Stimulated activated CD4-positive, alpha-beta T cell treated with anti-CD3 and anti-CD28 coated beads, Interleukin-12 subunit alpha, Interleukin-12 subunit beta, amount 100 ng/mL, for 24 hours (primary cell): ENCODE measurements at places on chromosomes 7 and 10.

DNA sequence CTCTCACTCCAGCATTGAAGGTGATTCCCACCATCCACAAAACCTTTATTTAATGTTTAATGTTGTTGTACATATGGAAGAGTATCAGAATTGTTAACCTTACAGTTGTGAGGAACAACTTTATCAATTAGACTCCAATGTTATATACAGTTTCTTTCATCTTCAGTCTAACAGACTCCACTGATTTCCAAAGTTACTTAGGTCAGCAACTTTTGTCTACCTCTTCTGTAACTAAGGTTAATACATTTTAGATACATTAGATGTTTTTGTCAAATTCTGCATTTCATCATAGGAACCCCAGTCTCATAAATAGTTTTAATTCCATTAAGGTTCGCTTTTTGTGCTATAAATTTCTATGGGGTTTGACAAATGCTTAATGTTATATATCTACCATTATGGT is 223.9 kb upstream of the POM121L12 start:
- DNase-seq = no peak

GRCh38 chr10:62669341-62669740 is 135.2 kb upstream of the ADO start:
- no peak for DNase-seq

DNA sequence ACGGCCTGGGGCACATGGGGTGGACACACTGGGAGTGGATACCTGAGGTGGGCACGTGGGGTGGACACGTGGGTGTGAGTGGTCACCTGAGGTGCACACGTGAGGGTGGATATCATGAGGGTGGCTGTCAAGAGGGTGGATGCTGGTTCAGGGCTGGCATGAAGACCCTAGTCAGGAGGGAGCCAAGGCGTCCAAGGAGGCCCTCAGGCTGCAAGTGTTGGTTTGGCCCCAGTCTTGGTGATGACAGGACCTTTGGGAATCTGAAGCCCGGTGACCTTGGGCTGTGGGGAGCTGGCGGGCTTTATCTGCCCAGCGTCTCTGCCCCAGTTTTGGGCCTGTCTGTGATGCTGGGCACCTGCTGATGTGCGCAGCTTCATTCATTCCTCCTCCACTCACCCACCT is 24.9 kb upstream of the PFKFB3 start:
- DNase-seq = no peak

DNA sequence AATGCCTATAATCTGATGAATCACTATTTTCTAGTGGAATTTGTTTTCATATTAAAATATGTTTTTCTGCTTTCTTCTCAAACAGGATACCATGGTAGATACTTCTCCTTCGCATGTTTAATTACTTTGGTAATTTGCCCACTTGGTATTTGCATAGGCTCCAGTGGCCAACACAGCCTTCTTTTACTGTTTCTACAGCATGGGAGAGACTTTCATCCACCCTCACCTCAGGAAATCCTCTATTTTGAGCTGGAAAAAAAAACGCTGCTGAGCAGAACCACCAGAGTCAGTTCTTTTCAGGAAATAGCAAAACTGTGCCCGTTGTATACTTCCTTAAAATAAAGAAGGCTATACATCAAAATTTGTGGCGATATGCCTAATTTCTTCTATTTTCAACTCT is 213.3 kb downstream of the MDFIC start:
- DNase-seq = no peak

DNA sequence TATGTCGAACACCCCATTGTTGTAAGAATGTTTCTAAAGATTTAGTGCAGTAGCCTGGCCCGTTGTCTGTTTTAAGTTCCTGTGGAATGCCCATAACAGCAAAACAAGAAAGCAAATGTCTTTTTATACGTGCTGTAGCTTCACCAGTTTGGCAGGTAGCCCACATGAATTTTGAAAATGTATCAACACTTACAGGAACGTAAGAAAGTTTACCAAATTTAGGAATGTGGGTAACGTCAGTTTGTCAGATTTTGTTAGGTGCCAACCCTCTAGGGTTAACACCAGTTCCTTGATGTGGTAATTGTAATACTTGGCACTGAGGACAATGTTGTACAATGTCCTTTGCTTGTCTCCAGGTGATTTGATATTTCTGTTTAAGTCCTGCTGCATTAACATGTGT is 3.2 kb upstream of the GIMAP4 start:
- DNase-seq = no peak

GRCh38 chr7:17560966-17561365 is 262.5 kb downstream of the AHR start:
- no peak for DNase-seq
